HuH-7.5 (cell line): ENCODE measurements at places on chromosomes 5 and 9.

DNA sequence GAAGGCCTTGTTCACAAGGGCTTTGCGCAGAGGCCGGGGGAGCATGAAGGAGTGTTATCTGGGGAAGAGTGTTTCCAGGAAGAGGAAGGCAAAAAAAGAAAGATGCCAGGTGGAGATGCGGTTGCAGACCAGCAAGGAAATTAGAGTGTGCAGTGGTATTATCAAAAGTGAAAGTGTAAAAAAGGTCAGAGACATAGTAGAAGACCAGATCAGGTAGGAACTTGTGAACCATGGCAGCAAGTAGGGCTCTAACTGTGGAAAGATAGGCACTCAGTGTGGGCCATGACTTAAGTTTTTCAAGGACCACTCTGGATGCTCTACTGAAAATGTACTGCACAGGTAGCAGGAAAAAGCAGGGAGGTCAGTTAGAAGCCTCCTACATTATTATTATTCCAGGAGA, 90.1 kb upstream of the SPOCK1 start:
- DNase-seq, result no peak

DNA sequence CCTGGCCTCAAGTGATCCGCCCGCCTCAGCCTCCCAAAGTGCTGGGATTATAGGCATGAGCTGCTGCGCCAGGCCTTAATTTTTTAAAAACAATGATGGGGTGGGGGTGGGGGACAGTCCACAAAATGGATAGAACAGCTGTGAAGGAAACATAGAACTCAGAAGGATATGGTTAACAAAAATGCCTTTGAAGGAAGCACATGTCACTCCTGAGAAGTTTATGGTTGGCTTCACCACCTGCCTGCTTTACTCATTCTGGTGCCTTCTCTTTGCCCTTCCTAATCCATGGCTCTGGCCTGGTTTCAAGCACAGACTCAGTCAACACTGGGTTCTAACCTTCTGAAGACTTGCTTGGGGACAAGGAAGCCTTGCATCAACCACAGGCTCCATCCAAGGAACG, 10.3 kb downstream of the BAG1 start:
- DNase-seq, result no peak

- DNase-seq, result no peak
These were observed 408.1 kb upstream of the ZNF608 start for GRCh38 chr5:125154301-125155110.

DNA sequence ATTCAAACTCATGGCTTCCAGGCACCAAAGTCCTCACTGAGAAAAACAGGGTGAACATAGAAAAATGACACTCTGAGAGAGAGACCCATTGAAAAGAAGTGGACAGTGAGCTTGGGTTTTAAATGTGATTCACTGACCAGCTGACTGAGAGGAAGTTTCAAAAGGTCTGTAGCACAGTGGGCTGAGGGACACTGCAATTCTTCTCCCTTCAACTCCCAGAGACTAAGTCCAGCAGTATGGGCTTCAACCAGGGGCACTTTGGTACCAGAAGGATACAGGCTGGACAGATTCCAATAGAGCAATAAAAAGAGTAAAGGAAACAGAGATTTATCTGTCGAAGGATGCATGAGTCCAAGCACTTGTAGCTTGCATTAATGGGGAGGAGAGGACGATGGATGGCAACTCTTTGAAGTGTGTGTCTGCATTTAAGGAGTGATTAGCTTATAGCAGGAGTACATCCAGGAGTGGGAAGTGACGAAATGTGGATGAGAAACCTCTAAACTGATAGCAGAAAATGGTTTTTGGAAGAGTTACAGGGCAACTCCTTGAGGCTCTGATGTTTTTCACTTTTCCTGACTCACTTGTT, 117.0 kb upstream of the ANKRD55 start:
- no peak for DNase-seq

DNA sequence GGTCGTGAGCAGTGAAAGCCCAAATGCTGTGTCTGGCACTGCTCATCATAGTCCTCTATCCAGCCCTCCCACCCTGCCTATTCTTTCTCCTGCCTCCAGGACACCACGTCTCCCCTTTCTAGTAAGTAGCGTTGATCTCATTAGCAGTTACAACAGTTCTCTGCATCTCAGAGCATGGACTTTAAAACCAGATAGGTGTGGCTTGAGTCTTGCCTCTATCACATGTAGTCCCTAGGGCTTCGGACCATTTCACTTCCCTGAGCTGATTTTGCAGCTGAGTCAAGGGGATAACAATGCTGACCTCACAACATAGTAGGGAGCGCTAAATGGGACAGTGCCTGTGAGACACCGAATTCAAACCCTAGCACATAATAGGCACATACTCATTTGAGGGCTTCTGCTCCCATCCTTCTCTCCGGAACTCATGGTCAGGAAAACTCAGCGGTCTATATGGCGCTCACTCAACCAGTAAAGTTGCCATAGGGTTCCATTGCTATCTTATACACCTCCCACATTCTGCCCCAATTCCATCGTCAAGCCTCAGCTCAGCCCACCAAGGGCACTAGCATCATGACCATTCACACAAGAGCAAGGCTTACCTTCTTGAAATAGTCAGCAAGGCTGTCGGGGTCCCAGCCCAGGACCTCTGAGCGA, 515 bp downstream of the LCP2 start:
- no peak for DNase-seq

DNA sequence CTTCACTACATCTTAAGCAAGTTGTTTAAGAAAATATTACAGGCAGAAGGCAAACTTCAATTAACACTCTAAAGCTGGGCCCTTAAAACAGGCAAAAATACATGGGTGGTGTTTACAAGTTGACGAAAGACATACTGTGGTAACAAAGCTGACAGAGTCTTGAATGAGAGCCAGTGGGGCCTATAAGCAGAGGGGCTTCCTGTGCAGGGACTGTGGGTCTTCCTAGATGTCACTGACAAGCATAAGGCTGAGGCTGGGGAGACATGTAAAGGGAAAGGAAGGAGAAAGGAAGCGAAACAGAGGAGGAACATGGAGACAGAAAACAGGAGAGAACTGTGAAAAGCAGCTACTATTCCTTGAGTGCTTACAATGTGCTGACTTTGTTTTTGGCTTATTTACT, 308.0 kb upstream of the RPS23 start:
- no peak for DNase-seq

DNA sequence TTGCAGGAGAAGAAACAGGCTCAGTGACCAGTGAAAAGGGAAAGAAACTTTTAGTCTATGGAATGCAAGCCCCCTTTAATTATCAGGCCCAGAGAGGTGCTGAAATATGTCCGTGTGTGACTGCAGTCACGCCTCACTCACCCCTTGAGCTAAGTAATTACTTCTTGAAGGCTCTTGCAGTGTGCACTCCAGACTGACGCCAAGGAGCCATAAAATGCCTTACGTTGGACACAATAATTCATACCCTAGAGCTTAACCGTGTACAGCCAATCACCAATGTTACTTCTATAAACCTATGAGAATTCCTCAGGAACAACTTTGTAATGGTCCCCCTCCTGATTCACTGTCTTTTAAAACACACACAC, 242.2 kb downstream of the SYK start:
- no peak for DNase-seq
